ENCODE measurements at places on chromosomes 13 and 19.

DNA sequence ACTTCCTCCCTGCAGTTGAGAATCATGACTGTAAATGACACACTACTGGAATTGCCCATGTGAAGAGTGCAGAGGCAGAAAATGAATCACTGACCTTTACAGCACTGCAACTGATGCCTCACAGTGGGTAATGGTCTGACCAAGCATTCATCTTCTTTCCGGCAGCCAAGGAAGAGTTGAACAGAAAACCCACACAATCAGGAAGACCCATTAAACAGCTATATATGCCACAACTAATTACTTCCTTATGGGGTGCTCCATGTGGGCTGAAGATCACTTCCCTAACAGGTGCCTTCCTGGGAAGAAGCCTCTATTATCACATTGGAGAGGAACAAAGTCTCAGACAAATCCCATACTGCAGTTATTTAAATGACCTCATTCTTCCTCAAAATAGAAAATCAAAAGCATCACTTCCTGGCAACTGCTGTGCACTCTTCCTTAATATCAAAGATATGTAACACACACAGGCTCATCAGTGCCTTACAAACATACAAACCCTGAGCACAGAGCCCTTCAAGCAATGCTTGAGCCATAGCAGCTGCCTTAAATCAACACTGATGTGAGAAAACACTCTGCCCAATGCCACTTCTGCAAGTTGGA, 45.8 kb downstream of the RUBCNL start:
- DNase-seq, result no peak

DNA sequence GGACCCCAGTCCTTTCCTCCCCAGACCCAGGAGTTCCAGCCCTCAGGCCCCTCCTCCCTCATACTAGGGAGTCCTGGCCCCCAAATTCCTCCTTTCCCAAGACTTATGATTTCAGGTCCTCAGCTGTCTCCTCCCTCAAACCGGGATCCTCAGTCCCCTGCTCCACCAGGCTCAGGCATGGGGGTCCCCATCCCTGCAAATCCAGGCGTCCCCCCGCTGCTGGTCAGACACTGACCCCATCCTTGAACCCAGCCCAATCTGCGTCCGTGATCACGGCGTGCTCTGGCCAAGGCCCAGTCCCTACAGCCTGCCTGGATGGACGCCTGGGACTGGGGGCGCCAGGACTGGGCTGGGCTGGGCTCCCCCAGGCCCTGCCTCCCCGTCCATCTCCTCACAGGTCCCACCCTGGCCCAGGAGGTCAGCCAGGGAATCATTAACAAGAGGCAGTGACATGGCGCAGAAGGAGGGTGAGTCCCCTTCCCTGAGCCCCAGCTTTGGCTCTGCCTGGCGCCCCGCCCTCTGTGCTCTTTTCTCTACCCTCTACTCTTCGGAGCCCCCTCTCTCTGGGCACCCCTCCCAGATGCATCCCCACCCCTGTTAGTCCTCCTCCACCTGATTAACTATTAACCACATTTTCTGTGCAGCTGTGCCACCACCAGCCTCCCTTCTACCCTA, 672 bp downstream of the HPN start:
- DNase-seq, result no peak

GRCh38 chr19:46720503-46721239, 3.8 kb upstream of the PRKD2 start:
- no peak for DNase-seq

- DNase-seq, result no peak
These were observed 67.5 kb downstream of the COL4A1 start for GRCh38 chr13:110239280-110240125.

GRCh38 chr13:39105110-39105509, 66.9 kb downstream of the NHLRC3 start:
- DNase-seq, result no peak

GRCh38 chr13:76711550-76712182, 174.5 kb downstream of the KCTD12 start:
- no peak for DNase-seq

Measured in stimulated activated CD4-positive, alpha-beta T cell treated with anti-CD3 and anti-CD28 coated beads, Interleukin-4, amount 100 ng/mL, for 48 hours (primary cell).